ENCODE measurements at places on chromosomes 5 and 9.

DNA sequence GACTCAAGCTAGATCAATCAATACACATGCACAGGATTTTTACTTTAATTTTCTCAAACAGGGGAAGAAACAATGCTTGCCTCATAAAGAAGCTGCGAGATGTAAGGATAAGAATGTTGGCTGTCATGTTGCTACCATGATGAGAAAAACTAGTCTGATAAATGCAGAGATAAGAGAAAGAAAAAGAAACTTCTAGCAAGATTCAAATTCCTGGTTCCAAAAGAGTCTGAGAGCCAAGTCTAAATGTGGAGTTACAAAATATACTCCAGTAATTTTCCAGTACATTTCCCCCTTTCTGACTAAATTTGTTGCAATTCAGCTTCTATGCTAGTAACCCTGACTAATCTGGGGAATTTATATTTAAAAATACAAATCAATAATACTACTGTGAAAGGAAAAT lies 10.4 kb upstream of the ANXA1 start:
- no peak for DNase-seq

DNA sequence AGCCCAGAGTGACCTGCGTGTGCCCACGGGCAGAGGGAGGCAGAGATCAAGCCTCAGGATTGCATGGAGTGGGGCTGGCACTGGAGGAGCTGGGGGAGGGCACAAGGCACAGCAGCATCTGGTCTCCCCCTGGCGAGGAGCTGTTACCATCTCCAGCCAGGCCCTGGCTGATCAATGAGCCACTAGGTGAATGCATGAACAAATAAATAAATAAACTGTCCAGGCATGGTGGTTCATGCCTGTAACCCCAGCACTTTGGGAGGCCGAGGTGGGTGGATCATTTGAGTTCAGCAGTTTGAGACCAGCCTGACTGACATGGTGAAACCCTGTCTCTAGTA lies 14.3 kb upstream of the PSMB7 start:
- no peak for DNase-seq

DNA sequence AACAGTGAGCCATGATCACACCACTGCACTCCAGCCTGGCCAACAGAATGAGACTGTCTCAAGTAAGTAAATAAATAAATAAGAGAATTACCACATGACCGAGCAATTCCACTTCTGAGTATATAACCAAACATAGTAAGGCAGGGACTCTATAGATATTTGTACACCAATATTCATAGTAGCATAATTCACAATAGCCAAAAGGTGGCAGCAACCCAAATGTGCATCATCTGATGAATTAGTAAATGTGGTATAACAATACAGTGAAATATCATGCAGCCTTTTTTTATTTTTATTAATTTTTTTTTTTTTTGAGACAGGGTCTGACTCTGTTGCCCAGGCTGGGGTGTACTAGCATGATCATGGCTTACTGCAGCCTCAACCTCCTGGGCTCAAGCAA lies 33.1 kb downstream of the ALDH7A1 start:
- no peak for DNase-seq

DNA sequence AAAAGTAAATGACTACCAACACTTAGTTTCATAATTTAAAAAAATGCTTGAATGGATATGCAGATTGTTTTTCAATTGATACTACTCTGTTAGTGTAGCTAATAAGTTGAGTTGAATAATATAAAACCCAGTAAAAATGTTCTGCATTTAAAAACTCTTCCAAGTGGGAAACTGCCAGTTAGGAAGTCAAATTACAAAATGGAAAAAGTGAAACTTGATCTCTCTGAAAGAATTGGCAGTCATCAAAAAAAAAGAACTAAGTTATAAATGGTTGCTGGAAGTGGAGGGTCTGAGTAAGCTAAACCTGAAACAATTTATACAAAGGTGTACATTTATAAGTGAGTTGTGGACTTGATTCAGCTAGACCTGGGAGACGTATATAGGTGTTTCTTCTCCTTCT lies 52.4 kb downstream of the VCAN start:
- DNase-seq, result no peak

GRCh38 chr5:131224387-131225201 lies 39.3 kb upstream of the CDC42SE2 start:
- DNase-seq, result peak; percentile 7

- no peak for DNase-seq
These were observed 90.2 kb upstream of the SH3PXD2B start for GRCh38 chr5:172544371-172545095.

GRCh38 chr9:129595311-129595741 lies 25.6 kb downstream of the C9orf50 start:
- DNase-seq, result no peak

DNA sequence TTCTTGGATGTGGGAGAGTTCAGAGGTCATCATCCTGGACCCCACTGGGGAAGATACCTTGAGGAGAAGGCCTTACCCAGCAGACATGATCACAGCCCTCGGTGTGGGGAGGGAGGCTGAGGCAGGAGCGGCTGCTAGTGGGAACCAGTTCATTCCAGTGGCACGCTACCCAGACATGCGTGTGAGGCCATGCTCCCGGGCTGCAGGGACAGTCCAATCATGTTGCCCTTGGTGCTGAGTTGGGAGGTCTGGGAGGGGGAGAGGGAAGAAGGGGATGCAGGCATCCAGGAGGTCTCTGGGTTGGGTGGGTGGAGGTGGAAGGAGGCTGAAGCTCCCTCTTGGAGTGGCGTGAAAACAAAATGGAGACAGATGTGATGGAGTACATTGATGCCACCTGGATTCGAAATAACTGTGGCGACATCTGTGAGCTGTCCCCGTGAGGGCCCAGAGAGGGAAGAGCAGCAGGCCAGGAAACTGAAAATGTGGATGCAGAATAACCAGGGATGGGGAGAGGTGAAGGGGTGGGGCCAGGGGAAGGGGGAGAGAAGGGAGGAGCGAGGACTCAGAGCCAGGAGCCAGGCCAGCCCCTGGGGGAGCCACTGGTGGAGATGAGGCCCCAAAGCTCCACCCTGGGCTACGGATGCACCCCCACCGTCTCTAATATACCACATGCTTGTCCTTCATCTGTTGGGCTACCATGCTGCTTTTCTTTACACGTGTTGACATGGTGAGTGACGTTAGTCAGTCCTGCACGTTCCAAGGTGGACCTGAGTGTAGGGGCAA lies 16.2 kb downstream of the NDUFS6 start:
- DNase-seq, result no peak

GRCh38 chr9:88920645-88921044 lies 70.6 kb upstream of the S1PR3 start:
- DNase-seq, result no peak

DNA sequence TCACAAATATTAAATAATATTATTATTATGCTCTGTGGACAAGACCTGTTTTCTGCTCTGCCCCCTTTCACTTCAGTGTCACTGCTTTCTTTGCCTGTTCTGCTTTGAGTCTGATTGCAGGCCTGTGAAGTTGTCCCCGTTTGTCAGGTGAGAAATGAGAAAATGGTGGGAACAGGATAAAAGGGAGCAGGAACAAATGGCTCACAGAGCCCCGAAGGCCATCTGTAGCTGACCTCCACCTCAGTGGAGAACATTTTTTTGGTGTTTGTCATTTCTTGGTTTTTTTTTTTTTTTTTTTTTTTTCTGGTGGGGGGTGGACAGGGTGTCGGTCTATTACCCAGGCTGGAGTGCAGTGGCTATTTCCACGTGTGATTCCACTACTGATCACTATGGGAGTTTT lies 13.2 kb upstream of the S100Z start:
- DNase-seq, result no peak

DNA sequence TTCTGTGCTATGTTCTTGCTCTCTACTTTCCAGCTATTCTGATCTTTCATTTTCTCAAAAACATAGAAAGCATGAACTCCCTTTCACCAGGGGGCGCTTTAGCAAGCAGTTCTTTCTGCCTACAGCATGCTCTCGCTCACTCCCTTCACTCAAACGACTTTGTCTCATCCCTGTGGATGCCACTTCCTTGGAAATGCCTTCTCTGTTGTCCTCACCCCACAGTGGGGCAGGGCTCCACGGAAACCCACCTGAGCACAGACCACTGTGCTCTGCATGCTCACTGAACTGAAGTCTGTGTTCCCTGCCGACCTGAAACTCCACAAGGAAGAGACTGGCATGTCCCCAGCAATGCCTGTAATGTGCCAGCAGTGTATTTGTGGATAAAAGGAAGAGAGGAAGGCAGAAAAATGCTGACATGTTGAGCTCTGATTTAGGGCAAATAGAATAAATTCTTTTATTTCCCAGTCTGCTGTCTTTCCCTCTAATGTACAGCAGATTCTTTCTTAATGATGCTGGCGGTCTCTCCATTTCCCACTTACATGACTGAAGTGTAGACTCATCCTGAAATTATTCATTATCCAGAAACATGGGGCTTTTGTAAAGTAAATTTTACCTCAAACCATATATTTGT lies 4.9 kb upstream of the ROR2 start:
- peak; percentile 10 for DNase-seq

DNA sequence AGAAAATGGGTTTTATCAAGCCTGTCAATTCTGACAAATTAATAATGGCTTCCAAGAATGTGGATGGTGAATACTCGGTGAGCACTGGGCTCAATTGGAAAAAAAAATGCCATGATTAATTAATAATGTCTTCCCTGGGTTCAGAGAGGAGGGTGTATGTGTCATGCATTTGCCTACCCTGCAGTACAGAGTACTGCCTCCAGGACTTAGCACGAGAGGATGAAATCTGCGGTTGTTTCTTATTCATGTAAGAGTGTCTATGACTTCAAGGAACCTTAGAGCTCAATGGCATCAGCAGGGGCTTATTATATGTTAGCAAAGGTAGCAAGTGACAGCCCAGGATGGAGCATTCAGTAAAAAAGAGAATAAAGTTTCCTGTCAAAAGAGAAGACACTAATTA lies 132.7 kb downstream of the GRIA1 start:
- no peak for DNase-seq

GRCh38 chr9:110142868-110143481 lies 65.0 kb downstream of the C9orf152 start:
- DNase-seq, result no peak

GRCh38 chr5:132022737-132023136 lies 11.3 kb upstream of the ACSL6 start:
- peak; percentile 50 for DNase-seq

GRCh38 chr9:125889476-125890419 lies 142.6 kb downstream of the PBX3 start:
- peak; percentile 50 for DNase-seq

- DNase-seq, result no peak
These were observed 24.2 kb upstream of the ANKRD33B start for GRCh38 chr5:10539687-10539998.

GRCh38 chr5:127400946-127401670 lies 110.5 kb downstream of the MEGF10 start:
- DNase-seq, result no peak

DNA sequence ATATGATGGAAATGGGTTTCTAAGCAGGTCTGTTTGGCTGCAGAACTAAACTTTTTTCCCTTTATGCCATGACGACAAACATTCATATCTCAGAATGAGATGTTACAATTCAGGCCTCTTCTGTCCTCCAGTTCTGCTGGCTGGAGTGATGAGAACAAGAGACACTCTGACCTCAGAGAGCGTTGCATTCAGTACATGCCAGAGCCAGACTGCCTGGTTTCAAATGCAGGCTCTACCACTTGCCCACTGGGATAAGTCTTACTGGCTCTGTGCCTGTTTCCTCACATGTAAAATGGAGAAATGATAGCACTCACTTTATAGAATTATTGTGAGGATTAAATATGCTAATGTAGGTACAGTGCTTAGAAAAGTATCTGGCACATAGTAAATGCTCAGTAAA lies 24.8 kb upstream of the TOMM5 start:
- no peak for DNase-seq

DNA sequence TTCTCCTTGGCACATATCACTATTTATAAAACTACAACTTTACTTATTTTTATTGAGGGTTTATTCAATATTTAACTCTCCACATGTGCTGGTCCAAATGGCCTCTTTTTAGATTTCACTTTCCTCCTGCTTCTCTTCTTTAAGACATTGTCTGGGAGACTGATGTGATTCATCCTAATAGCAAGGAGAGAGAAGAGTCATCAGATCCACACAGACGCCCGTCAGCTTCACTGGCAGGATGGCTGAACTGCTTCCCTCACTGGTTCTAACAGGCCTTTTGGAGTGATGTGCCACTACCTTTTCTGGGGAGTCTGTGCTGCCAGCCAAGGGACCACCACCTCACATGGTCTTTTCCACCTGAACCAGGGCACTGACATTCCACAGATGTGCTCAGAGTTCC lies 16.5 kb upstream of the ROR2 start:
- no peak for DNase-seq

DNA sequence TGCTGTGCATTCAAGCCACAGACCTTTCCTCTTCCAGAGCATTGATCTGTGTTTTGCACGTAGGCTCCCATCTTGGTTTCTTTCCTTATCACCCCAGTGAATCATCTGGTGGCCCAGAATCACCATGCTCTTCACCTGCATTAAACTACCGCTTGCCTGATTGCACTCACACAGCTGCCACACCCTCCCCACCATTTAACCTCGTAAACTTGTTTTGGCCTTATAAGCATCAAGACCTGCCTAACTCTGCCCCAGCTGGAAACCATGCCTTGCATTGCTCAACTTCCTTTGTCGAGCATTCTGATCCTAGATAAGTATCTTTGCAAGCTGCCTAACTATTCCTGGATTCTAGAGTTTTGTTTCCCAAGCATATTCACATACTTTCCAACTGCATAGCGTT lies 369.6 kb upstream of the SEMA6A start:
- no peak for DNase-seq

GRCh38 chr5:177450667-177451424 lies 4.2 kb downstream of the PRR7 start:
- no peak for DNase-seq

DNA sequence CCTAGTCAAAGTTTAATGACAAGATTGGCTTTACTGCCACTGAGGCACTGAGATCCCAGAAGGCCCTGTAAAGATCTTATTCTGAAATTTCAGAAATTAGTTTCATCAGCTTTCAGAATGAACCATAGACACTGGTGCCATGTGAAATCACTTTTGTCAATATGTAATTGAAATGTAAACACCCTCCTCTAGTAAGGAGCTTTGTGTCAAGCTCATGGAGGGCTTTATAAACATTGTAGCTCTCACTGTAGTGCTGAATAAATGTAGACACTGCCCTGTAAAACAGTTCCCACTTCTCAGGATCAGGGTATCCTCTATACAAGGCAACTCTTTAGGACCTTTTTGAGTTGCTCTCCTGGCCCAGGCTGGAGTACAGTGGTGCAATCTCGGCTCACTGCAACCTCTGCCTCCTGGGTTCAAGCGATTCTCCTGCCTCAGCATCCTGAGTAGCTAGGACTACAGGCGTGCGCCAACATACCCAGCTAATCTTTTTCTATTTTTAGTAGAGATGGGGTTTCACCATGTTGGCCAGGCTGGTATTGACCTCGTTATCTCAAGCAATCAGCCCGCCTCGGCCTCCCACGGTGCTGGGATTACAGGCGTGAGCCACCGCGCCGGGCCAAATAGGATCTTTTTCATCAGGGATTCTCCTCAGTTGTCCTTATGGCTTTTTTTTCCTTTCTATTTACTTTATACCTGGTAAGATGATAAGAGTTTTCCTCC lies 1823.9 kb upstream of the CDH9 start:
- no peak for DNase-seq

- no peak for DNase-seq
These were observed 364.1 kb upstream of the CCNH start for GRCh38 chr5:87776785-87777184.
